ENCODE measurements at places on chromosomes 7 and 10.

DNA sequence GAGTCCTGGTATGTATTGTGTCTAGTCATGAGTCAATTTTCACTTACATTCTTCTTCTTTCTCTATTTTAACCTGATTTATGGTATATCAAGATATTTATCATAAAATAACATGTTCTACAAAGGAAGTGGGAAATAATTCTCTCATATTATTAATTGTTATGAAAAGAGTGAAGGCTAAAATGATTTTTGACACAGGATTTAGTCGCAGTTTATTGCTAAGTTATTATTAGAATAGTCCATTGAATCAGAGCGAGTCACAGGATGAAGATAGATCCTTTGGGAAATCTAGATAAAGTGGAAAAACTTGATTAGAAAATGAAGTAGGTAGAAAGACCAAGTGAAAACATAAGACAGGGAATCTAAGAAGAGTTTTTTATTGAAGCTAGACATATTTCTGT lies 184.3 kb upstream of the DGKB start:
- DNase-seq: no peak

- no peak for DNase-seq
Measured at GRCh38 chr10:86357041-86357440, 9.6 kb downstream of the GRID1 start.

DNA sequence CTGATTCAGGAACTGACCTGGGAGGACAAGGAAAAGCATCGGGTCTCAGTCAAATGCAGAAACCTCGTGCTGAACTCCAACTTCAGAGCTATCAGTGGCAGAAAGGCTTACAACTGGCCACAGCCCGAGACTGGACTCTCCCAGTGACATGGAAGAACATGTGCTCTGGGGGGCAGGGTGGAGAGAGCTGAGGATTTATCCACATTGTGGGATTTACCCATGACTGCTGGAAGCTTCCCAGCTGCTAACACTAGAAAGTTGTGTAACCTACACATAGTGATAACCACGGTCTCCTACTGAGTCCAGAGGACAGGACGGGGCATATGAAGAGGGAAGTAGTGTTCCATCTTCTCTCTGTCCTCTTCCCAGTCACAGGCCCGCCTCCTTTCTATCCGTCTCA lies 103.4 kb downstream of the ITIH5 start:
- no peak for DNase-seq

GRCh38 chr10:71850021-71850742 lies 869 bp downstream of the PSAP start:
- DNase-seq: no peak

DNA sequence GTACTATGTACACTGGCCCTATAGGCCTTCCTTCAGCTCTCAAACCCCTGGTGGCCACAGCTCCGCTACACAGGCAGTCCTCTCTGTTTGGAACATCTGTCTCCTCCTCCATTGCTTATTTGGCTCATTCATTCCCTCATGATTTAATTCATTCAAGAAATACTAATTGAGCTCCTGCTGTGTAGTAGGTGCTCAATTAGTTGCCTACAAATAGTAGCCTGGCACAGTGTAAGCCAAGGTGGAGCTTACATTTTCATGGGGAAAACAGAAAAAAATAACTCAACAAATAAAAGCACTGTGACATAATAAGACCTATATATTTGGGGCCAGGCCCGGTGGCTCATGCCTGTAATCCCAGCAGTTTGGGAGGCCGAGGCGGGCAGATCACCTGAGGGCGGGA lies 3.4 kb upstream of the FIS1 start:
- no peak for DNase-seq

All from activated CD4-positive, alpha-beta T cell treated with anti-CD3 and anti-CD28 coated beads for 1 hour (primary cell).